Pulmonary artery endothelial cell (primary cell): ENCODE measurements at places on chromosomes 2 and 18.

DNA sequence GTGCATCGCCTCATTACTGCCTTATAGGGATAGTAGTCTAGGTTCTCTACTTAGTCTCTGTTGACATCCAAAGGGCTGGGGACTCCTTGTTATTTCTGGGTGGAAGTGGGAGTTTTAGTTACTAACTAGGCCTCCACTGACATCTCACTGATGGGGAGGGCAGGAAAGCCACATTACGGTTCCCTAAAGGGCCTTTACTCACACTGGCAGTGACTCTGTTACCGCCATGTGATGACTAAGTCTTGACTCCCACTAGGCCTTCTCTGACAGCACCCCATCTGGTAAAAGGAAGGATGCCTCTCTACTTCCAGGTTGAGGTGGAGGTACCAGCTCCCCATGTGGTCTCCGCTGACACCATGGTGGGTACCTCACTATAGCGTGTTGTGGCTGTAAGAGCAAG is 14.0 kb upstream of the BCL2L11 start:
- no peak for DNase-seq

DNA sequence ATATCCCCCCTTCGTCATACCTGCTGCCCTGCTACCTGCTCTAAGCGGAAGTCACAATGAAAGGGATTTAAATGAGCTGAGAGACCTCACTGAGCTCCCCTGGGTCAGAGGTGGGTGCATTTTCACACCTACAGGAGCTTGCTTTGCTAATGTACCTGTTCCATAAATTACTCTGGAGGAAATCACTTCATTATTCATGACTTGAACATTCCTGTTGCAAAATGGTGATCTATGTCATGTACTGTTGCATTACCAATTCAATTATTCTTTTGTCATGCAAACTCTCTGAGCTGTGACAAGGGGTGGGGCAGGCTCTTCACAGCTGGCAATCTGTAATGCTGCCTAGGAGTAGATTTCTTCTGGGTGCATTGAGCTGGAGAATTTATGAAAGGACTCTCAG is 761.3 kb downstream of the TSN start:
- no peak for DNase-seq

DNA sequence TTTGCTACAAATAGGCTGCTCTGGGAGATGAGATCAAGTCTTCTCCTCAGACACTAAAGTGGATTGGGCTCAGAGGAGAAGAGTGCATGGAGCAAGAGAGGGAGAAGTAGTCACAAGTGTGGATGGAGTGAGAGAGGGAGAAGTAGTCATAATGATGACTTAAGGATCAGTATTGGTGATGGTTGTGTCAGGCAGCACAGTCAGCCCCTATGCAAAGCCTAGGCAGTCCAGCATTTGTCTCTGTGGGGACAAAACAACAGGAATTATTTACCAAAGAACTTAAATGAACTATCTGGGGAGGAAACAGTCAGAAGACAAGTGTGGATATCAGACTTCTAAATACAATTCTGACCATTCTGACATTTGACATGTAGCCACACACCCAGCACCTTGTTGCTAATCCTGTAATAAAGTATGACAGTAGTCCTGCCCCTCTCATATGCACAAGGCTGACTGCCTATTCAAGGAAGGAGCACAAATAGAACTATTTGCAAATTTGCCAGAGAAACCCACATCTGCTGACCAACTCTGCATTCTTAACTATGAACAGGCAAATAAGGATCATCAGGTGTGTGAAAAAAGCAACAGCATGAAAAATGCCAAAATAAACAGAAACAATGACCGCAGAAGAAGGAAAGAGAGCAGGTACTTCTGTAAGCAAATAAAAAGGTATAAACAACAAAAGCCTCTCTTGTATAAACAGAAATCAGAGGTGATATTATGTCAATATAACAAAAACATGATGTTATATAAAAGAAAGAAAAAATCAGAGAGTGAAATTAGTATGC is 1597.9 kb upstream of the ACVR2A start:
- no peak for DNase-seq

DNA sequence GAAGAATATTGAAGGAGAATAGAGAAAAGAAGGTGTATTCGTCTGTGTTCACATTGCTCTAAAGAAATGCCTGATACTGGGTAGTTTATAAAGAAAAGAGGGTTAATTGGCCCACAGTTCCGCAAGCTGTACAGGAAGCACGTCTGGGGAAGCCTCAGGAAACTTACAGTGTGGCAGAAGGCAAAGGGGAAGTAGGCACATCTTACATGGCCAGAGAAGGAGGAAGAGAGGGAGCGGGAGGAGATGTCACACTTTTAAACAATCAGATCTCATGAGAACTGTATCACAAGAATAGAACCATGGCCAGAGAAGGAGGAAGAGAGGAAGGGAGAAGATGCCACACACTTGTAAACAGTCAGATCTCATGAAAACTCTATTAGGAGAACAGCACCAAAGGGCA is 159.6 kb upstream of the TPO start:
- no peak for DNase-seq

- DNase-seq, result no peak
These were observed 44.4 kb upstream of the RNU4ATAC start for GRCh38 chr2:121486191-121486790.

DNA sequence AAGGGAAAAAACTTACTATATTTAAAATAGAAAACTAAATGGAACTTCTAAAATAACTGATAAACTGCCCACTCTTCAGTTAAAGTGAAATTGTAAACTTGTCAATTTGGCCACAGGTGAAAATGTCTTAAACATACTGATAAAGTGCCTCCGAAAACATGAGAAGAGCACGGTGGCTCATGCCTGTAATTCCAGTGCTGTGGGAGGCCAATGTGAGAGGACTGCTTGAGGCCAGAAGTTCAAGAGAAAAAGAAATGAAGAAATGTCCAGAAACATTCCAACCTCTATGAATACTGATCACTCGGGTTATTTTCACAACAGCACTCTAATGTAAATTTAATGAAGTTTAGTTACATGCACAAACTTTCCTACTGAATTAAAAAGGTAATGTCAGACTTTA is 63.4 kb upstream of the DNER start:
- no peak for DNase-seq

DNA sequence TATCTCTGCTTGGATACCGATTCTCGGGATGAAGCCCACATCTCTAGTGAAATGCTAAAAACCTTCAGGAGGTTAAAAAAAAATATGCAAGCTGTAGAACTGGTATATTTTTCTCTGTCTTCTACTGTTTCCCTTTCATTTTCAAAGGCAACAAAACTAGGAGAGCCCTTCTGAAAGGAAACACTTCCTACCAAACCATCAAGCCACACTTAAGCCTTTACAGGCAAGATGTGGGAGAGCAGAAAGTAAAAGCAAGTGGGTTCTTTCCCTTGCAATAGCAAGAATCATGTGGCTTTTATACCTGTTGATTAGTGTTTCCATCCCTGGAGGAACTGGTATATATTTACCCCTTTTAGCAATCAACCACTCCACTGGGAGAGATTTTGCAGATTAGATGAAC is 147.9 kb upstream of the ACAA2 start:
- DNase-seq, result no peak

- DNase-seq, result no peak
These were observed 122.7 kb downstream of the TWIST2 start for GRCh38 chr2:238970553-238971081.

DNA sequence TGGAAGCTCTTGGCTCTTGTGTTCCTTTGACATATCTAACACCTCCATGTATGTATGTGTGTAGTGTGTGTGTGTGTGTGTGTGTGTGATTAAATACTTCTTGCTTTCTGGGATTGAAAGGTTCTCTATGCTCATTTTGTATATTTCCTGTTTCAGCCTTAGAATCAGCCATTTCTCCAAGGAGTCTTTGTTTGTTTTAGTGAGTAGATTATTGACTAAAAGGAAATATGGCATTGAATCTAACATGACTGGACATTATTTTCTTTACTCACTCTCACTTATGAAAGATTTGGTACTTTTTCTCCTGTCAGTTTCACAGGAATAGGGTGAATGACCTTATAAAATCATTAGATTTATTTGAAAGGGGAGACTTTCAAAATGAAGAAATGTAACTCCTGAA is 413.8 kb upstream of the SLC14A2 start:
- DNase-seq, result no peak

GRCh38 chr2:141714496-141714895 is 416.3 kb downstream of the LRP1B start:
- no peak for DNase-seq

DNA sequence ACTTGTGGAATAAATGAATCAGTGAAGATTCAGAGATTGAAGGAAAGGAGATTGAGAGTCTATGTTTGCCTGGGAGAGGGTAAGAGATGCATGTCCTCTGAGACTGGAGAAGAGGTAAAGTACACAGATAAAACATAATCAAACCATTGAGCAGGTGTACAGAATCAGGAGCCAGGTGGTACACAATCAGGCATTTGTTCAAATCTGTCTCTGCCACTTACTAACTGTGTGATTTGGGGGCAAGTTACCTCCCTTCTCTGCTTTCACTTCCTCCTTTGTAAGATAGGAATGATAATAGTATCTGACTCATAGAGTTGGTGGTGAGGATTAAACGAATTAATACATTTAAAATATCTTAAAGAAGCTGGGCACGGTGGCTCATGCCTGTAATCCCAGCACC is 94.0 kb downstream of the CDK15 start:
- no peak for DNase-seq

GRCh38 chr18:56224669-56225561 is 413.5 kb downstream of the TXNL1 start:
- no peak for DNase-seq

DNA sequence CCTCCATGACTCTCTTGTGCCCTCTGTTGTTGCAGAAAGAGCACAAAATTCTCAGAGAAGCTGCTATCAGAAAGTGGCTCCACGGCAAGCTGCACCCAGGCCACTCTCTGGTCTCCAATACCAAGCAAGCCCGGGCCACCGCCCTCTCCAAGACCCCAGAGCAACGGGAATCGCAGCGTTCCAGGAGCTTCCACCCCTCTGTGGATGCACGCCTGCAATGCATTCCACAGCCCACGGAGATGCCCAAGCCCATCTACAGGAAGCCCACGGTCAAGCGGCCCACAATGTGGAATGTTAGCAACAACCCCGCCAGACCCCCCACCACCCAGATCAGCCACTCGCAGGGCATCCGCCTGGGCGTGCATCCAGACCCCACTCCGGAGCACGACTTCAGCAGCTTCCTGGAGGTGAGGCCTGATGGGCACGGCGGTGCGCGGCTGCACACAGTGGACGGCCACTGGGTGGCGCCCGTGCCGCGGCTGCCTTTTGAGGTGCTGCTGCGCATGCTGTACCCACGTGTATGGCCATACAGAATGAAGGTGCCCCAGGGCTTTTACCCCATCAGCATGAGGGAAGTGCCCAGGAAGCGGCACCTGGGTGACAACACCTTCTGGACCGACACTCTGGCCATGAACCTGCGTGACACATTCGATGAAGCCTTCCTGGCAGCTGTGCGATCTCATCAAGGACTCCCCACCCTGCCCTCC is 6.3 kb downstream of the ANKRD53 start:
- no peak for DNase-seq

GRCh38 chr2:186195696-186196095 is 290.4 kb upstream of the ZC3H15 start:
- DNase-seq, result no peak

GRCh38 chr2:138522556-138522955 is 21.0 kb downstream of the SPOPL start:
- DNase-seq, result no peak

DNA sequence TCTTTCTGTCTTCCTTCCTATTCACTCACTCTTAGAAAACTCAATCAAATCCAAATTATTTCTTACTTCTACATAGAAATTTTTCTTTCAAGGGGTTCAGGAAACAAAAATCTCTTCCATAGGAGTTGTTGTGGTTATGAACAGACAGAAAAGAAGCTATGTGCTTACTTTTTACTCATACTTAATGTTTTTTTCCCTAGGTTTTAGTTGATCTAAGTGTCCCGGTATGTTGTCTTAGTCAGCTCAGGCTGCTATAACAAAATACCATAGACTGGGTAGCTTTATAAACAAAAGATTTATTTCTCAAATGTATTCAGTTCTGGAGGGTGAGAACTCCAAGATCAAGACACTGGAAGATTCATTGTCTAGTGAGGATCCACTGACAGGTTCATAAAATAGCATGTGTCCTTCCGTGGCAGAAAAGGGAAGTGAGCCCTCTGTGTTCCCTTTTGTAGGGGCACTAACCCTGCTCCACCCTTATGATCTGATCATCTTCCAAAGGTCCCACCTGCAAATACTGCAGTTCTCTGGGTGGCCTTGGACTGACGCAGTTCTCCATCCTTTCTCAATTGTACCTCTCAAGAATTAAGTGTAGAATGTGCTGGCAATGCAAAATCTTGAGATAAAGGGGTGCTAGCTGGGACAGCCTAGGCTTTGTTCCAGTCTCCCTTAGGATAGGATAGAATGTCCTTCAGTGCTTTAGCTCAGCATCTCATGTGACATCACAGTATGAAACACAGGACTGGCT is 14.4 kb upstream of the VRK2 start:
- DNase-seq, result no peak

DNA sequence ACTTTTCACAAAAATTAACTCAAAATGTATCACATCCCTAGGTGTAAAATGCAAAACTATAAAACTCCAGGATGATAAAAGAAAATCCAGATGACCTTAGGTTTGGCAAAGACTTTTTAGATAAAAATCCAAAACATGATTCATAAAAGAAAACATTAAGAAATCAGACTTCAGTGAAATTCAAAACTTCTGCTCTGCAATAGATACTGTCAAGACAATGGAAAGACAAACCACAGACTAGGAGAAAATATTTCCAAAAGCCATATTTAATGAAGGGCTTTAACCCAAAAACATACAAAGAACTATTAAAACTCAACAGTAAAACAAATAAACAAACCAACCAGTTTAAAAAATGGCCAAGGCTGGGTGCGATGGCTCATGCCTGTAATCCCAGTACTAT is 173.6 kb upstream of the SPOPL start:
- DNase-seq, result no peak

GRCh38 chr2:12455661-12456060 is 261.1 kb upstream of the TRIB2 start:
- no peak for DNase-seq

GRCh38 chr18:54737986-54738385 is 90.3 kb upstream of the RAB27B start:
- DNase-seq, result no peak

- no peak for DNase-seq
These were observed 17.6 kb downstream of the WNT10A start for GRCh38 chr2:218898109-218898878.

- DNase-seq, result no peak
These were observed 141.9 kb downstream of the MTCL1 start for GRCh38 chr18:8847066-8847755.

GRCh38 chr2:127067620-127068350 is 39.2 kb downstream of the BIN1 start:
- no peak for DNase-seq

GRCh38 chr2:231488331-231488730 is 24.0 kb upstream of the NCL start:
- no peak for DNase-seq
